ENCODE measurements at places on chromosomes 5 and 9.
A peak's percentile ranks its signal among the peaks of the same experiment; 100 is the strongest.

DNA sequence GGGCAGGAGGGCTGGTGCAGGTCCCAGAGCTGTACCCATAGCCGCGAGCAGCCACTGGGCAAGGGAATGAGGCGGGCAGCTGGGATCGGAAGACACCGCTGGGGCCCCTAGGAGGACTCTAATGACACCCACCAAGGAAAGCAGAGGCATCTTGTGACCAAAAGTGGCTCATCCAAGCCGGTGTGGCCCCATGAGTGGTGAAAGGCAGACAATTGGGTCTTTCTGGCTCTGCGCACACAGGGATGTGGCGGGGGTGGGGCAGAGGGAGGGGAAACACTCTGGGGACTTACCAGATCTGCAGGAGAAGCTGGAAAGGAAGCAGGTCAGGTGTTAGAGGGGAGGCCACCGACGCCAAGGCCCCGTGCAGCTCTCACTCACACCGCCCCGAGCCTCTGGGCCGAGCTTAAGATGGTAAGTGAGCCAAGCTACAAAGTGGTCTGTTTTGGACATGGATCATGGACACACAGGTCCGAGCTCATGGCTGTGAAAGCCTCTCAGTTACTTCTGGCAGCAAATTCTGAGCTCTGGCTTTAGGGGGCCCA is 42.3 kb upstream of the SARDH start:
- DNase-seq: no peak

- DNase-seq: no peak
Measured at GRCh38 chr5:163276466-163276865, 160.9 kb upstream of the CCNG1 start.

DNA sequence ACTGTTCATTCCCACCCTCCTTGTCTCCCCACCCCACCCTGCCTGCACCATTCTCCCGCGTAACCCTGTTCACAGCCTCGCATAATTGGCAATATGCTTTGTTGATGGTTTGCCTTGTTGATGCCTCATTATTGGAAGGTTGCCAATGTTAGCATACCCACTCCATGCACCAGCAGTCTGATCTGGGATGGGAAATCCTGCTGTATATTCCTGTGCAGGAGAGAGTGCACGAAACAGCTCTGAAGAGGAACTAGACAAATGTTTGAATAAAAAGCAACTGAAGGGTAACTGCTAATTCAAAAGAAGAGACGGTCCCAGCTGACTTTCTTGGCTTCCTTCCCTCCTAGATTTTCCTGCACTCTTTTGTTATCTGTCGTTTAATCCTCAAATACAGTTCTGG is 271.7 kb upstream of the TLE4 start:
- no peak for DNase-seq

DNA sequence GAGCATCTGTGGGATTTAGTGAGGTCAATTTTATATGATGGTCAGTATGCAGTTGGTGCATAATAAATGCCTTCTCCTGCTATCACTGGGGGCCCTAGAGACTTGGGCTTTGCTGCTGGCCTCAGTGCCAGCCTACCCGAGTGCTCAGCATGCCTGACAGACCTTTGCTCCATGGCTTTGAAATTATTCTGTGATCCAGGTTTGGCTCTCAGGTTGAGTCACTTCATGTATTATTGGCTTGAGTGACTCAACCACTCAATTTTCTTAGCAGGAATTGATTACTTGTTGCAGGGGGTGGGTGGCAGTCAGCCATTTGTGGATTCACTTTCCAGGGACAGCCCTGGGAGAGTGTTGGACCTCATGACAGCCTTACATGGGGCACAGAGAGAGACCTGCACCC is 13.5 kb downstream of the SLC25A48 start:
- no peak for DNase-seq

GRCh38 chr5:136080483-136081216 is 51.9 kb downstream of the TGFBI start:
- peak; percentile 22 for DNase-seq

DNA sequence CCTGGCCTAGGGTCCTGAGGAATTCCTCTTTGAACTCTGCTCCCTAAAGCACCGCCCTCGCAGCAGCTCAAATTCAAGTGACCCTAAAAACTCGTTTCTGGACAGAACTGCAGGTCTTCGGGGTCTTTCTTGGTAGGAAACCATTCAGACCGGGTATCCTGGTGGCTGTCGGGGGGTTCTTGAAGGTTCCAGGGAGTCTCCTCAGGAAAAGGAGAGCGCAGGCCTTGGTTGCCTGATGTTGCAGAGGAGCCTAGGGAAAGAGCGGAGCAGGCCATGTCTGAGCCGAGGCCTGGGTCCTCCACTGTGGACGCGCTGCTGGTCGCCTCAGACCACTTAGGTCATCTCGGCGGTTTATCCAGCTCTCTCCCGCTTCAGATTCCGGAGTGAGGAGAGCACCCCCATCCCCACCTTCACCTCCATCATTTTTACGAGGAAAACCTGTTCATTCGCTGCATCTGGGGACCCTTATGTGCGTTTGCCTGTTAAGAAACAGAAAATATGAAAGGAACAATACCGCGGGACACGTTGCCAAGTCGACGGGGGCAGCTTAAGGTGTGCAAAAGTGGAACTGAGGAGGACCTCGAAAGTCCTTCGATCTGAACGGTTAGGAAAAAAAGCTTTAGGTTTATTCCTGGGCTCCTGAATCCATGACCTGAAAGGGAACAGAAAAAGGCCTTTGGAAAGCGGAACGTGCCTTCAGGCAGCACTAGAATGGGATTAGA is 299.4 kb downstream of the PARP8 start:
- DNase-seq: no peak

DNA sequence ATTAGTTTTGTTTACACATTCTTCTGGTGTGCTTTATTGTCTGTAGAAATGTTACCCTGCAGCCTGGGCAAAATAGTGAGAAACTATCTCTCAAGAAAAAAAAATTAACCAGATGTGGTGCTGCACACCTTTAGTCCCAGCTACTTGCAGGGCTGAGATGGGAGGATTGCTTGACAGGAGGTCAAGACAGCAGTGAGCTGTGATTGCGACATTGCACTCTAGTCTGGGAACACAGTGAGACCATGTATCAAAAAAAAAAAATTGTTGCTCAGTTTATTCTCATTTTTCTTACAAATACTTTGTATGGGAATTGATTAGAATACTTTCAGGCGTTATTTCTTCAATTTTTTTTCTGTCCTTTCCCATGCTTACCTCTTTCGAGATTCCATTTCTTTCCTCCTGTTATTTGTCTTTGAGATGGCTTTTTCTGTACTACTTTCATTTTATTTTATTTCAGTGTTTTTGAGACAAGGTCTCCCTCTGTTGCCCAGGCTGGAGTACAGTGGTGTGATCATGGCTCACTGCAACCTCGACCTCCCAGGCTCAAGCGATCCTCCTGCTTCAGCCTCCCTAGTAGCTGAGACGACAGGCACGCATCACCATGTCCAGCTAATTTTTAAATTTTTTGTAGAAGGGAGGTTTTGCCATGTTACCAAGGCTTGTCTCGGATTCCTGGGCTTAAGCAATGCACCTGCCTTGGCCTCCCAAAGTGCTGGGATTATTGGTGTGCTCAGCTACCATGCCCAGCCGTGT is 24.9 kb downstream of the TENT2 start:
- DNase-seq: no peak

Data from esophagus squamous epithelium (tissue), 5 donors.